CD4-positive, CD25-positive, alpha-beta regulatory T cell (primary cell): ENCODE measurements at places on chromosomes 3 and 15. TPM values are rescaled to one million over a fixed set of nuclear protein-coding genes. Genes with fewer than 3 reads are reported as not detected.

DNA sequence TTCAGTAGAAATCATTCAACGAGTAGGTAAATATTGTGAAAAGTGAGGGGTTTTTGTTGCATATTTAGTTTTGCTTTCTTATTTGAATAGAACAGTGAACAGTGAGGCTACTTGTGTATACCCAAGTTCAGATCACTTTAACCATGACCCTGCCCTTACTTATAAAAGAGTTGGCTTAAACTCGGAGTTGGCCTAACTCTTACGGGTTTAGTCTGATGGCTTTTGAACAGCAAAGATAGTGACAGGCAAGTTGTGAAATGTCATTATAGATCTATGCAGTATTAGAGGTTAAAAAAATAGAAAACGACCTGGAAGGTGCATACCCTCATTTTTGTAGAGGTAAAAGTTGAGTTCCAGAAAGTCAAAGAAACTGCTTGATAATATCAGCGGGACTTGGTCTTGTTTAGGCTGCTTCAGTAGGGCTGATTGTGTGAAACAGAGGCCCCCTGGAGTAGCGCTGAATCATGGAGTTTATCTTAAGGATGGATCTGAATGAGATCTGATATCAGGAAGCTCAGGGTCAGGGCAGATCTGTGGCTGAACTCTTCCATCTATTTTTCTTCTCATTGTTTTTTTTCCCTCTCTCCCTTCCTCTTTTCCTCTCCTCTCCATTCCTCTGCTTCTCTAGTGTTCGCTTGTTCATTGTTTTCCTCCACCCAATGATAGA is 359.8 kb downstream of the LPP start:
- H3K4me1 ChIP-seq, result no peaks in the 10 kb centered on the region
- no peaks in the 10 kb centered on the region for H3K27me3 ChIP-seq
- H3K36me3 ChIP-seq, result no peaks in the 10 kb centered on the region
- no peak overlapping the region for H3K27ac ChIP-seq

- peaks cover 5% of the 10 kb centered on the region for H3K4me1 ChIP-seq
- peaks cover 14% of the 10 kb centered on the region for H3K36me3 ChIP-seq
- DNase-seq, result no peak
- H3K4me3 ChIP-seq, result no peak overlapping the region
Measured at GRCh38 chr15:40420071-40420713, 14.6 kb downstream of the IVD start.

HESX1 gene
- not detected for total RNA-seq

SCAMP5 gene
- total RNA-seq, result 1.3 TPM

GRCh38 chr3:55749036-55749435 is 261.9 kb upstream of the WNT5A start:
- no peak overlapping the region for H3K4me3 ChIP-seq
- H3K27ac ChIP-seq, result no peak overlapping the region
- H3K27me3 ChIP-seq, result no peaks in the 10 kb centered on the region
- no peak for DNase-seq

DNA sequence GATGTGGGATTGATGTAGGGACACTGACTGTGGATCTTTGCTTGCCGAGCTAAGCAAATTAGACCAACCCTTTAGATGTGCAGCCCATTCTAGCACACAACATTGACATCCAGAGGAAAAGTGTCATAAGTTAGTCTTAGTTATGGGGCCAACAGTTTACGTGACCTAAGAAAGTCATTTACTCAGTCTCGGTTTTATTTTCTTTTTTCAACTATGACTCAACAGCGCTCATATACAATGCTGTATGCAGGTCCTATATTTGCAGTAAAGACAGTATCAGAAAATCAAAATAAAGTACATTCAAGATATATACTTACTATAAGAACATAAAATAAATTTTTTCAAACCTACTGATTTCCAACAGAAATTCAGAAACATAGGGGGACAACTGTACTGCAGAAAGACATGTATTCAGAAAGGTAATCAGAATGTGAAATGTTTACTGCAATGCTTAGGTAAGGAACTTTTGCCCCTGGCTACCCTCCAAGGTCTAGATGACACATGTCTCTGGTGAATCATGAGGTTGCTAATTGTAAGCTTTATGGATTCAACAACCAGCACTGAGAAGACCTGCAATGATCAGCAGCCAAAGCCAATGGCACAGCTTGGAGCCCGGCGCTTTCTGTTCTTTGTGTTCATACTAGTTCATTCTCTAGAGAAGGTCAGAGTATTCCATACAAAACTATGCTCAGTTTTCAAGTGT is 317.5 kb upstream of the CNTN6 start:
- no peak for DNase-seq
- no peaks in the 10 kb centered on the region for H3K36me3 ChIP-seq
- no peak overlapping the region for H3K4me3 ChIP-seq
- H3K27ac ChIP-seq, result no peak overlapping the region
- no peaks in the 10 kb centered on the region for H3K4me1 ChIP-seq

SCN11A gene
- not detected for total RNA-seq

GRCh38 chr3:142481196-142481595 is 33.4 kb upstream of the XRN1 start:
- H3K4me1 ChIP-seq, result no peaks in the 10 kb centered on the region
- H3K27me3 ChIP-seq, result no peaks in the 10 kb centered on the region
- peaks cover 47% of the 10 kb centered on the region for H3K36me3 ChIP-seq
- no peak overlapping the region for H3K4me3 ChIP-seq

TRIM42 gene
- total RNA-seq, result not detected

DNA sequence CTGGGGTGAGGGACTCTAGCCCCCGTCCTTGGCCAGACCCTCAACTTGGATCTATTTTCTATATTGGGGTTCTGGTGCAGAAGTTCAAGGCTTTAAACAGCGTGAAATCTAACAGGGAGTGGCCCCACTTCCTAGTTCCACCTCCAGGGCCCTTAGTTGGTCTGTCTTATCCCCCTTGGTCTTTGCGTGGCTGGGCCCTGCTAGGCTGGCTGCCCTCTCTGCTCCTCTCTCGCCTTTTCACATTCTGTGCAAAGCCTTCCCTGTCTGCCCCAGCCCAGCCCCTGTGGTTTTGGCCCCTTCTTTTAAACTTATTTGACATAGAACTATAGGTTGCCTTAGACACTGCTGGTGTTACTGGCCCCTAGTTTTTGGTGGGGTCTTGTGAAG is 5.6 kb downstream of the PPCDC start:
- H3K36me3 ChIP-seq, result no peaks in the 10 kb centered on the region
- peaks cover 11% of the 10 kb centered on the region for H3K4me1 ChIP-seq
- DNase-seq, result no peak
- H3K27ac ChIP-seq, result no peak overlapping the region

TUSC7 gene
- not detected for total RNA-seq

GRCh38 chr15:29324746-29325145 is 55.1 kb upstream of the NSMCE3 start:
- no peak overlapping the region for H3K4me3 ChIP-seq
- DNase-seq, result no peak
- no peaks in the 10 kb centered on the region for H3K4me1 ChIP-seq
- H3K27me3 ChIP-seq, result no peaks in the 10 kb centered on the region
- H3K36me3 ChIP-seq, result no peaks in the 10 kb centered on the region

DNA sequence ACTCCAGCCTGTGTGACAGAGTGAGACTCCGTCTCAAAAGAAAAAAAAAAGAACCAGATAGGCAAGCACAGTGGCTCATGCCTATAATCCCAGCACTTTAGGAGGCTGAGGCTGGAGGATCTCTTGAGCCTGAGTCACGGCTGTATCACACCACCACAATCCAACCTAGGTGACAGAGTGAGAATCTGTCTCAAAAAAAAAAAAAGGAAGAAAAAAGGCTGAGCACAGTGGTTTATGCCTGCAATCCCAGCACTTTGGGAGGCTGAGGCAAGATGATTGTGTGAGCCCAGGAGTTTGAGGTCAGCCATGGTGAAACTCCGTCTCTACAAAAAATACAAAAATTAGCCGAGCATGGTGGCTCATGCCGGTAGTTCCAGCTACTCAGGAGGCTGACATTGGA is 5.6 kb upstream of the NICN1 start:
- no peak overlapping the region for H3K4me3 ChIP-seq
- H3K27me3 ChIP-seq, result no peaks in the 10 kb centered on the region
- no peaks in the 10 kb centered on the region for H3K36me3 ChIP-seq
- no peak for DNase-seq

GRCh38 chr3:159443266-159443665 is 545.4 kb upstream of the IL12A start:
- no peak overlapping the region for H3K27ac ChIP-seq
- no peaks in the 10 kb centered on the region for H3K4me1 ChIP-seq
- H3K4me3 ChIP-seq, result no peak overlapping the region
- no peaks in the 10 kb centered on the region for H3K27me3 ChIP-seq

MRPL46 gene
- 11.8 TPM for total RNA-seq

- DNase-seq, result no peak
- no peaks in the 10 kb centered on the region for H3K36me3 ChIP-seq
- H3K27ac ChIP-seq, result no peak overlapping the region
- no peak overlapping the region for H3K4me3 ChIP-seq
Measured at GRCh38 chr15:77075528-77075927, 4.6 kb upstream of the TSPAN3 start.

NEDD4 gene
- 7.5 TPM for total RNA-seq

DNA sequence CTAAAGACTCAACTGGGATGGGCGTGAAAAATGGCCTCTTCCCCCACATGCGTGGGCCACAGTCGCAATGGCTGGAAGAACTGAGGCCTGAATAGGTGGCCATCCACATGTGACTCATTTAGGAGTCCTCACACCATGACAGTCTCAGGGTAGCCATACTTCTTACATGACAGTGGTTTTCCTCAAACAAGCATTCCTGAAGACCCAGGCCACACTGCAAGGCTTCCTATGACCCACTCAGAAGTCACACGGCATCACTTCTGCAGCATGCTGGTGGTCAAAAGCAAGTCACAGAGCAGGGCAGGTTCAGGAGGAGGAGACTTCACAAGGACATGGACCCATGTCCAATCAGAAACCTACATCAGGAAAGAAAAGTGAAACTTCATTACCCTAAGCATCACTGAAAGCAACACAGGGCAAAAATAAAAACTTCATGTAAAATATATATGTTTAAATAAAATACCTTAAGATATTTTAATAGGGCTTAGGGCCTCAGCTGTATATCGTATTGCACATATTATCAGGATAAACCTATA is 257.1 kb downstream of the OPA1 start:
- H3K36me3 ChIP-seq, result no peaks in the 10 kb centered on the region
- no peaks in the 10 kb centered on the region for H3K4me1 ChIP-seq
- no peak overlapping the region for H3K4me3 ChIP-seq
- H3K27ac ChIP-seq, result no peak overlapping the region

EPHB3 gene
- not detected for total RNA-seq

DNA sequence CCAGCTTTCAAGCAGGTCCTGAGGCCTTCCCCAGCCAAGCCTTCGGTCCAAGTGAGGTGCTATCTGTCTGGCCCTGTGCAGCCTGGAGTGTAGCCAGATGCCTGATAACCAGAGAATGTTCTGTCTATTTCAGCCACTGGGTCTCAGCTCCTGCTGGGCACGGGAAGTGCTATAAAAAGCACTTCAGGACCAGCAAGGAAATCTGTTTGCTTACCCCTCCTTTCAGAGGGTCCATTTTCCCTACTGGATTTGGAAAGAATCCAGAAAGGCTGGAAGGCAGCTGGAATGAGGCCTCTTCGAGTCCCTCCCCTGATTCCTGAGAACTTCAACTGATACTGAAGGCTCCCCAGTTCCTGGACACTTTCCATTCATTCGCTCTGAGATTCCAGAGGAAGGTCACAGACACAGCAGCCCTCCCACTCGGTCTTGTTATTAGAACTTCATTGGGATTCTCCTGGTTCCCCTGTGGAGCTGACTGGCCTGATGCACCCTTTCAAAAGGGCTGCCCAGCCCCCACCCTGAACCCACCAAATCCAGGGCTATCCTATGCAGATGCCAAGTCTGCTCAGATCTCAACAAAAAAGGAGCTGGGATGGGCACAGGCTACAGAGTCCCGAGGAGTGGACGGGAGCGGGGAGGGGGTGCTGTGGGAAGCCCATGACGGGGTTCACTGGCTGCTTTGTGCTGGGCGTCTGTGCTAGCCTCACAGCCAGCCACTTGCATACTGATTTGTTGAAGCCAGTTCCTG is 70.4 kb downstream of the UMPS start:
- no peaks in the 10 kb centered on the region for H3K36me3 ChIP-seq
- H3K4me1 ChIP-seq, result no peaks in the 10 kb centered on the region
- H3K27ac ChIP-seq, result no peak overlapping the region
- H3K27me3 ChIP-seq, result no peaks in the 10 kb centered on the region
- no peak overlapping the region for H3K4me3 ChIP-seq
- no peak for DNase-seq

DNA sequence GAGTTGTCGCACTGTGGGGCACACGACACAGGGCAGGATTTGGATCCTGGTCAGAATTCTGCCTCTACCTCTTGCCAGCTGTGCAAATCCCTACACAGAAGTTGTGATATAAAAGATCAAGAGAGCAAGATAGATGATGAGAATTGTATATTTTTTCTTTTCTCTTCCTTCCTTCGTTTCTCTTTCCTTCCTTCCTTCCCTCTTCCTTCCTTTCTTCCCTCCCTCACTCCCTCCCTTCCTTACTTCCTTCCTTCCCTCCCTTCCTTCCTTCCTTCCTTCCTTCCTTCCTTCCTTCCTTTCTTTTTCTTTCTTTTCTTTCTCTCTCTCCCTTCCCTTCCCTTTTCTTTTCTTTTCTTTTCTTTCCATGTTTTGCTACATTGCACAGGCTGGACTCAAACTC is 12.0 kb upstream of the AHSG start:
- H3K27ac ChIP-seq, result no peak overlapping the region
- no peak overlapping the region for H3K4me3 ChIP-seq
- H3K36me3 ChIP-seq, result no peaks in the 10 kb centered on the region
- DNase-seq, result no peak

GRCh38 chr3:102195198-102195948 is 239.4 kb upstream of the ZPLD1 start:
- no peaks in the 10 kb centered on the region for H3K4me1 ChIP-seq
- no peaks in the 10 kb centered on the region for H3K27me3 ChIP-seq
- no peak overlapping the region for H3K4me3 ChIP-seq
- no peak for DNase-seq

DNA sequence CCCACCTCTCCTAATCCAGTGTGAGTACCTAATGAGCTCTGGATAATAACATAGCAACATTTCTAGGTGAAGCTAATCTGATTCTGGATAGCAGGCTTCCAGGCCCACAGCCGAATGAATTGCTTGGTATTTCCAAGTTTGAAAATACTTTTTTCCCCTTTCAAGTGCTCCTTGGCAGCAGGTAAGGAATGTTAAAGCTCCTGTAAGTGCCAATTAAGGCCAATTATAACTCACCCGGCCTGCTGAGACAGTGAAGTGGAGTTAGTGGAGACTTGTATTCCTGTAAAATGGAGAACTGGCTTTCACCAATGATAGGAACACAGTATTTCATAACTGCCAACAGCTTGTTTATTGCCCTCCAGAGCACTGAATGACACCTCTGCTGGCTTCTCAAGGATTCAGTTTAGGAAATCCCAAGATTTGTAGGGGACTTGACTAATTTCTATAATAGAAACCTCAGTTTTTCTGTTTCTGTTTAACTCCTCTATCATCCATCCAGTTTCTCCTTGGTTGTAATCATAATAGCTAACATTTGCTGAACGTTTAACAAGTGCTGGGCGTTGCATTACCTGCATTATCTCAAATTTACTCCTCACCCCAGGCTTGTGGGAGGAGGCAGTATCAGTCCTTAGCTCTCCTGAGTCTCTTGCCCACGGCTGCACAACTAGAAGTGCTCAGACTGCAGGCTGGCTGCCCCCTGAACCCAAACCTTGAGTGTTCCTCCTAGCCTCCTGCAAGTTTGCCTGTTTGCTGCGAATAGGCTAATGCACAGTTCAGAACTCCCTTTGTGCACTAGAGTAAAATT is 52.7 kb upstream of the SCAANT1 start:
- H3K4me3 ChIP-seq, result peak overlapping the region; percentile 7
- no peaks in the 10 kb centered on the region for H3K36me3 ChIP-seq
- H3K27me3 ChIP-seq, result no peaks in the 10 kb centered on the region
- H3K4me1 ChIP-seq, result peaks cover 45% of the 10 kb centered on the region

OXNAD1 gene
- total RNA-seq, result 109 TPM

RBP2 gene
- total RNA-seq, result not detected

TPRG1 gene
- 5.5 TPM for total RNA-seq
